ENCODE measurements at places on chromosomes 2 and 18.

DNA sequence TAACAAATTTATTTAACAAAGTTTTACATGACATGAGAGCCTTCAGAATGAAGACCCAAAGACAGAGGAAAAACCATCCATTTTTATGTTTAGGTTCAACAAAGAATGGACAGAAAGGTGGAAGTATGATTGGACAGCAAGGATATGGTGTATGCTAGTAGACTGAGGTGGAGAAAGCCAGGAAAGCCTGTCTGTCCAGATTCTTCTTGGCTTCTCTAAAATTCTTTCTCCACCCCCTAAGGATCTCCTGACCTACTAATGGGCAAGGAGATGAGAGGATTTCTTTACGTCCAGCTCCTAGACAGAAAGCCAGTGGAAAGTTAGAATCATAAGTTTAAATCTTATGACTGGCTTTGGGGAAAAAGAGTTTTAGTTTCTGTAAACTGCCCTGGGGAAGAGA lies 3.0 kb downstream of the ATIC start:
- no peak for DNase-seq

DNA sequence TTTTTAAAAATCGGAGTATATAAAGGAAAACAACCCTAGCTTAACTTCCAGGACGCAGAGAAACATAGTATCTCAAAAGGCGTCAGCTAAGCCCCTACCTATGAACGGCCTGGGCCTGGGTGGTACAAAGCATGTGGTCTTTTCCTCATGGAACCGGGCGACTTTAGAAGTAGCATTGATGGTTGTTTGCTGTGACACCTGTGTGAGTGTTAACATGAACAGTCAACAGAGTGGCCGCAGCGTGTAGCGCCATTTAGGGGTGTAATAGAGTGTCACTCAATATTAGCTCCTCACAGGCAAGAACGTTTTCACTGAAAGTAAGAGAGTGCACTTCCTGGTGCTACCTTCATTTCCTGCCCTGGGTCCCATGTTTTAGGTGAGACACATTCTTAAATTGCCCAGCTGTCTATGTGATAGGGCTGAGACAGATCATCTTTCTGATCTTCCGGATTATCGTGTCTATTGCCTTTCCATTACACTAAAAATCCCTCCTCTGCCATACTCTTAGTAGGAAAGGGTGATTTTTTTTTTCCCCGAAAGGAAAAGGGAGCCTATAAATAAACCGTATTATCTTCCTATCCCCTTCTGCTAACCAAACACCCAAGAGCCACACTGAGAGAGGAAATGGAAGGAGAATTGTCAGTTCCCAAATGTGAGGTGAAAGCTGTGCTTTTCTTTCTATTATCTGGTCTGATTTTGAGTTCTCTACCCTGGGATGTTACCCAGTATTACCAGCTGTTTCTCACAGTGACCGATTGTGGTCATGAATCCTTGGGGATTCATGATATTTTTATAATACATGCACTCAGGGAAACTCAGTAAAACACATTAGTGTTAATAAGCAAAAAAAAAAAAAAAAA lies 1.3 kb downstream of the GORASP2 start:
- DNase-seq: no peak

DNA sequence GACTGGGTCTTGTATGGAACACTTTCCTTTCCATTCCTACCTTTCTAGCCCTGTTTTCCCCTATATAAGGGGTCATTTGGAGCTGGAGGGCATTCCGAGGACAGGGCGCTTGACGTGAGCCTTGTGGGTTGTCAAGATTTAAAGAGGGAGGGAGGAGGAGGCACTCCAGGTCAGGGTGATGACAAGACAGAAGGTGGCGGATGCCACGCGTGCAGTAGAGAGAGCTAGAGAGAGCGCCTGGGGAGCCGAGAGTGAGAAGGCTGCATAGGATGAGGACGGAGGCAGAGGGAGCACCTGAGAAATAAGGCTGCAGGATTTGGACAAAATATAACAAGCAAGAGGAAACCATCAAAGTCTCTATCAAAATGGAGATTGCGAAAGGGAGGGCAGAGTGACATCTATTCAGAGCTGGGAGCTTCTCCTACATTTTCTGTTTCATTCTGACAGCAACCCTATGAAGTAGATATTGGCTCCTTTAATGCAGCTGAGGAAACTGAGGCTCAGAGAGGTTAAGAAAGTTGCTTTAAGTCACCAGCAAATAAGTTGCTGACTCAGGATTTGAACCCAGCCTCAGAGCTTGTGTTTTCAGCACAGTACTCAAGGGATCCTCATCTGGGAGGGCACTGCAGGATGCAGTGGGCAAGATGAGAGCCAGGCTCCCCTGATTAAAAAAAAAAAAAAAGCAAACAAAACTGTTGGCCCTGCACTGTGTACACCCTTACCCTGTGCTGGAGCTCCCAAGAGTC lies 124.2 kb downstream of the MRO start:
- no peak for DNase-seq

DNA sequence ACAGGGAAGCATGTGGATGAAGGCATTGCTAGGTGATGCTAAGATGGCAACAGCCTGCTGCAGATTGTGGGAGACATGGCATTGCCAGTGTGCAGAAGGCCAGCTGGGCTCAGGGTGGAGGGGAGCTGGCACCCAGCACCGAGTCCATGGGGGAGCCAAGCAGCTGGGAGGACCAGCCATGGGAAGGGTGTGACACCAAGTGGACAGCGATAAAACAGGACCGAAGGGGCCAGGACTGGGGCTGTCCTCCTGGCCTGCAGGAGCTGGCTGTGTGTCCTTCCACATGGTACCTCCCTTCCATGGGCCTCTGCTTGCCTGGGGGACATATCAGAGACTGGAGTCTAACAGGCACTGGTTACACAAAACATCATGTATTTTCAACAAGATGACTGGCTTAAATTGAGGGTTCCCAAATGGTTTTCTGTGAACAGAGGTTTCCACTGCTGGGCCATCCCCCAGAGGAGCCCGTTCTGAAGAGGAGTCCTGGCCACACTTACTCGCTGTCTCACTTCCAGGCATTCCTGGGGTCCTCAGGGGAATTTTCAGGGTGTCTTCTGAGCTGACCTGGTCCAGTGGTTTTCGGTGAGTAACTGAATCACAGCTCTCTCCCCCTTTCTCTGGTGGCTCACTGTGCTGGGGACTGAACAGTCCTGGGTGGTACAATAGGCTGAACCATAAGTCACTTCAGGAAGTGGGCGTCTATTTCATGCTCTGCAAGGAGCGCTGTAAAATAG lies 60.4 kb upstream of the TNP1 start:
- no peak for DNase-seq

DNA sequence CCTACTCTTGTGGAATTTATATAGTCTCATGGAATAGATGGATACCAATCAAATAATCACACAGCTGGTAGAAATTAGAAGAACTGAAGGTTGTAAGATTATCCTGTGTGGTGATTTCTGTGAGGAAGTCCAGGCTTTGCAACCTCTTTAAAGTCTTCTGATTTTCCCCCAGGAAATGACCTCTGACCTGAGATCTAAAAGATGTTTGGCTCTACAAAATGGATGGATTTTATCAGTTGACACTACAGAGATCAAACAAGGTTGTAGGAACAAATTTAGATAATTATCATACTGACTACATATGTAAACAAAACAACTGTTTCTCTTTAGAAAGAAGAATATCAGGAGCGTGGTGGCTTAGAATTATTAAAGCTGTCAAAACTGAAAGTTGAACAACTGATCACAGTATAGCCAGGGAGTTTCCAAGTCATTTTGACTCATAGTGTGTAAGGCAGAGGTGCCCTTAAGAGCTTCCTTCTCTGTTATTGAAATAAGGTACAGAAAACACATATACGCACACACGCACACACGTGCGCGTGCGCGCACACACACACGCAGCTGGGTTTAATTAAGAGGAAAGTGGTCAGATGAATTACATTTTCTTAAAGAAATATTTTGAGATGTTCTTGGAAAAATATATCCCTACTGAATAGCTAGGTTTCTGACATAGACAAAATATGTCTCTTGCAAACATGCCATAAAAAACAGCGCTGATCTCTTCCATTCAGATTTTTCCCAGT lies 35.5 kb upstream of the PELI1 start:
- DNase-seq: no peak

- DNase-seq: no peak
Observed at GRCh38 chr2:183967756-183968155, 630.6 kb upstream of the ZNF804A start.

GRCh38 chr2:226227341-226227740 lies 572.3 kb downstream of the IRS1 start:
- no peak for DNase-seq

- DNase-seq: no peak
Observed at GRCh38 chr2:152755029-152755428, 36.6 kb downstream of the ARL6IP6 start.

GRCh38 chr18:74928194-74928968 lies 280.6 kb downstream of the PTGR3 start:
- no peak for DNase-seq

DNA sequence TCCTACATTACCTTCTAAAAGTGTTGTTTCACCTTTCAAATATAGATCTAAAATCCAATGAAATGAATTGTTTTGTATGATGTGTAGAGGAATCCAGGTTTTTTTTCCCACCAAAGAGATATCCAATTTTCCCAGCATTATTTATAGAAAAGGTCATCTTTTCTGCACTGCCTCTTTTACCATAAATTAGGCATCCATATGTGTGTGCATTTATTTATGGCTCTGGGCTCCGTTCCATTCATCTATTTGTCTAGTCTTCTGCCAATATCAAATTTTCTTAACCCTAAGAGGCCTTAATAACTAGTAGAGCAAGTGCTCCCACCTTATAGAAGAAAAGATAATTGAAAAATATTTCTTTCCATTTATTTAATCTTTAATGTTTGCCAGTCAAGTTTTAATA lies 88.3 kb downstream of the ATAD2B start:
- no peak for DNase-seq

GRCh38 chr2:230660294-230661060 lies 52.2 kb upstream of the CAB39 start:
- no peak for DNase-seq

- no peak for DNase-seq
Observed at GRCh38 chr2:38434595-38434994, 57.5 kb upstream of the ATL2 start.

DNA sequence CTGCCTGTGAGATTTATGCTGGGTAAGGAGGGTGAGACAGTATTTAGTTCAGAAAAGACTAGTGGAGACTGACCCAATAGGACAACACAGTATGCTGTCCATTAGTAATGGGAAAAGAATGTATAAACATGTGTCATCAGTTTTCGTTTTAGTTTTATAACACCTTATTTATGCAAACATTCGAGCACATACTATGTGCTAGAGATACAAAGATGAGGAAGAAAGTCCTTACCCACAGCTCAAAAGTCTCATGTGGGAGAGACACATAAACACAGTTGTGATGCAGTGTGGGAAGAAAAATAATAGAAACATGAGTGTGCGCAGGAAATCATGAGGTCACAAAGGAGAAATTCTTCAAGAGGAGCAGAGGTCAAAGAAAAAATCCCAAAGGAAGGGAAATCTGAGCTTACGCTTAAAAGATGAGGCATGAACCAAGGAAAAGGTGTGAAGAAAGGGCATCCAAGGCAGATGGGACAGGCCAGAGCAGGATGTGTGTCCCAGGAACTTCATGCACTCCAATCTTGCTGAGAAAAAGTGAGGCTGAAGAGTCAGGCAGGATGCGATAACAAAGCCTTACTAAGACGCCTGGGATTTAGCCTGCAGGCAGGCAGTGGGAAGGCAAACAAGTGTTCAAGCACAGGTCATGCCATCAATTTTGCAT lies 8.1 kb downstream of the METTL21A start:
- DNase-seq: peak; percentile 31

- DNase-seq: no peak
Observed at GRCh38 chr2:102549027-102549426, 70.3 kb upstream of the SLC9A2 start.

DNA sequence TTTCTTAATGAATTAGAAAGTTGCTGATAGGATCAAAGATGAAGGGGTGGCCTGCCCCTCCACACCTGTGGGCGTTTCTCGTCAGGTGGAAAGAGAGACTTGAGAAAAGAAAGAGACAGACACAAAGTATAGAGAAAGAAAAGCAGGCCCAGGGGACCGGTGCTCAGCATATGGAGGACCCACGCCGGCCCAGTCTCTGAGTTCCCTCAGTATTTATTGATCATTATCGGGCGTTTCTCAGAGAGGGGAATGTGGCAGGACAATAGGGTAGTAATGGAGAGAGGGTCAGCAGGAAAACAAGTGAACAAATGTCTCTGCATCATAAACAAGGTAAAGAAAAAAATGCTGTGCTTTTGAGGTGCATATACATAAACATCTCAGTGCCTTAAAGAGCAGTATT lies 144.3 kb downstream of the CCDC102B start:
- DNase-seq: no peak

- DNase-seq: peak; percentile 79
Observed at GRCh38 chr18:75408554-75409506, 18.7 kb downstream of the SMIM21 start.

DNA sequence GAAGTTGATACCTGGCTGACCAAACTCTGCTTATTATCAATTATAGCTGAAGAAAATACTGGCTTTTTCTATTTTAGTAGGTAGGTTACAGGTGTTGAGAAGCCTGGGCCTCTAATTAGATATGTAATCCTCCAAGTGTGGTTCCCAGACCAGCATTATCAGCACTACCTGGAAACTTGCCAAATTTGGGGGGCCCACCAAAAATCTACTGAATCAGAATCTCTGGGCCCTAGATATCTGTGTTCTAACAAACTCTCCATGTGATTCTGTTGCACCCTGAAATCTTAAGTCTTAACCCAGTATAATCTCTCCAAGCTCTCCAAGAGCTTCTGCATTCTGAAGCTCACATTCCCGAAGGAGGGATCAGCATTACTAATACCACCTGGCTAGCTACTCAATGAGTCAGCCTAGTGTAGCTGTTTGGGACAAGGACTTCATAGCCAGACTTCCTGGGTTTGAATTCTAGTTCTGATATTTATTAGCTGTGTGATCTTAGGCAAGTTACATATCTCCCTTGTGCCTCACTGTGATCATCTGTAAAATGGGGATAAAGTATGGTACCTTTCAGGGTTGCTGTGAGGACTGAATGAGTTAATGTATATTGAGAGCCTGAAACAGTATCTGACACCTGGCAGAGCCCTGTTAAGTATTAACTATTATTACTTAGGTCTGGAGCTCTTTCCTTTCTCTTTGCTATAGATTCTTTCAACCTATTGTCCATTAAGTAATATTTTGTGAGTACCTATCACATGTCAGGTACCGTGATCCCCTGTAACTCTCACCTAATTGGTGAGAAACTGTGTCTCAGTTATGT lies 94.1 kb upstream of the CD302 start:
- peak; percentile 3 for DNase-seq

DNA sequence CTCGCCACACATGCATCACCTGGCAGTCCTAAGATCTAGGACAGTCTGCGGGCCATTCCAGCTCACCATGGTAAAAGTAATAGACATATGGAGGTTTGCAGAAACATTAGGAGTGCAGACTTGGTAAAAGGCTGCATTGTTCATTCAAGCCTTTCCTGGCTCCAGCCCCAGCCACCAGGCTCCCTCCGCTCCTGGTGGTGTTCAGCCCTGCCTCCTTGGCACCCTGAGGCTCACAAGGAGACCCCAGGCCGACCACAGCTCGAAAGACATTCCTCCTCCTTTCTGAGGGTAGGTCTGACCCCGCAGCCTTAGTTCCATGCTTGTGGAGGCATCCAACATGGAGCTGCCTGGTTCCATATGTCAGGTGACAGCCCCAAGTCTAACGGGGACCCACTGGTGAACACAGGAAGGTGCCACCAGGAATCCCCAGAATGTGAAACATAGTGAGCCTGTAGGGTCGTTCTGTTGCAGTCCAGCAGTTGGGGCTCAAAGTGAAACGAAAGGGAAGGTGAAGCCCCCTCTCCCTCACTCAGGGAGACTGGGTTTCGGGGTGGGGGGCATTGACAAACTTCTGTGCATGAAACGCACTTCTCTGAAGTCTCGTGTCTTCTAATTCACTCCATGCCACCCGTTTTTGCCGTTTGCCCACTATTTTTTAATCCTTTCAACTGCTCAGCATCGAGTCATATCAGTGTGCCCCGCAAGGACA lies 5.0 kb upstream of the SP100 start:
- no peak for DNase-seq
